ENCODE measurements at places on chromosomes 3 and 15.

DNA sequence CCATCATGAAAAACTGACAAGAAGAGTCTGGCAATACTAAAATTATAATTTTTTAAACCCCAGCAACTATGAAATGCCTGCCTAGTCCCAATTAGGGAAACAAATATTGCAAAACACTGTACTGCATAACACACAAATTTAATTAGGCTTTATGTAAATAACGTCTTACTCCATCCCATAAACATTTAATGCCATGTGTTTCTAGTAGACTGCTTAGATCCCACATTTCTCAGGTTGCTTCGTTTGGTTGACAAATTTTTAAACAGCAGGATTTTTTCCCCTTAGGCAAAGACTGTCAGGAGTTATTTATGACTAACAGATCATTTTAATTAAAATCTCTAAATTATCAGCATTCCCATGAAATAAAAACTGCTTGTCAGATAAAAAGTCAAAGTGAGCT is 29.9 kb downstream of the EIF2AK4 start:
- no peaks in the 10 kb centered on the region for H3K27me3 ChIP-seq
- H3K27ac ChIP-seq, result no peak overlapping the region
- DNase-seq, result no peak
- no peaks in the 10 kb centered on the region for H3K36me3 ChIP-seq

DNA sequence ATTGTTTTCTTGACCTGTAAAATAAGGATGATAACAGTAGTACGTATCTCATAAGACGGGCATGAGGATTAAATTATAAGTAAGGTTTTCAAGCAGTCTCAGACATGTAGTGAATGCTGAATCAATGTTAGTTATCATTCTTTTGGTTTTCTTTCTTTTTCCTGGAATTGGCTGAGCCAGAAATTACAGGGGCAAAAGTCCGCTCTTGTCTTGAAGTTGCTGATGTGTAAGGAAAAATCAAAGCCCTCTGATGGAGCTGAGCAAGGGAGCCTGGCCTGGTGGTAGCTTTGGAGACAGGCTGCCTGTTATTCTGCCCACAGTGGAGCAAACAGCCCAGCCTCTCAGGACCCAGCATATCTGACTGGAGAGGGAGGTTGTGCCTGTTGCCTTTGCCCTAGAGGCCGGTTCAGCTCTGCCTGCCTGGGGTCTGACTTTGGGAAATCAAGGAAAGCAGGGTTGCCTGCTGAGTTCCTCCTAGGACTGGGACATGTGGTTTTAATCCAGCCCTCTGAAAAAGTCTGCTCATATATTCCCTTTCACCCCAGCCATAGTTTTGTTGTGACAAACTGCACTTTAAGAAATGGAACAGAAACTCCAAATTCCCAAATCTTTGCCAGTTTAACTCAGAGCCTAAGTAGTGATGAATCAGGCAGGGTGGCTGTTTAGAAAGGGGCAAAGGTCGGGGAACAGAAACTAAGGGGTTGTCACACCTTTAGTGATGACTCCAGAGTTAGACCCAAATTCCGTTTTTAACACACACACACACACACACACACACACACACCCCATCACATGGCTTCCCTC is 40.1 kb downstream of the GASK1A start:
- peaks cover 2% of the 10 kb centered on the region for H3K4me1 ChIP-seq
- H3K27me3 ChIP-seq, result no peaks in the 10 kb centered on the region
- no peak overlapping the region for H3K4me3 ChIP-seq
- H3K27ac ChIP-seq, result no peak overlapping the region

GRCh38 chr3:63931290-63931689 is 19.1 kb upstream of the SCAANT1 start:
- H3K27me3 ChIP-seq, result no peaks in the 10 kb centered on the region
- peaks cover 2% of the 10 kb centered on the region for H3K4me1 ChIP-seq
- H3K36me3 ChIP-seq, result no peaks in the 10 kb centered on the region
- peak; percentile 59 for DNase-seq
- no peak overlapping the region for H3K4me3 ChIP-seq

GRCh38 chr15:38201714-38202113 is 50.9 kb upstream of the SPRED1 start:
- H3K36me3 ChIP-seq, result no peaks in the 10 kb centered on the region
- H3K4me1 ChIP-seq, result no peaks in the 10 kb centered on the region
- no peak for DNase-seq
- no peak overlapping the region for H3K27ac ChIP-seq
- no peaks in the 10 kb centered on the region for H3K27me3 ChIP-seq

GRCh38 chr3:22012471-22012870 is 261.5 kb upstream of the ZNF385D start:
- H3K27me3 ChIP-seq, result no peaks in the 10 kb centered on the region
- no peaks in the 10 kb centered on the region for H3K36me3 ChIP-seq
- no peak overlapping the region for H3K4me3 ChIP-seq

GRCh38 chr3:13192471-13193213 is 119.4 kb upstream of the IQSEC1 start:
- H3K27me3 ChIP-seq, result no peaks in the 10 kb centered on the region
- H3K36me3 ChIP-seq, result no peaks in the 10 kb centered on the region
- no peaks in the 10 kb centered on the region for H3K4me1 ChIP-seq
- H3K27ac ChIP-seq, result no peak overlapping the region
- DNase-seq, result peak; percentile 30

- DNase-seq, result no peak
- no peak overlapping the region for H3K4me3 ChIP-seq
- H3K27me3 ChIP-seq, result no peaks in the 10 kb centered on the region
Observed at GRCh38 chr3:195821403-195822130, 9.8 kb upstream of the MUC4 start.

Data from mesendoderm (in vitro differentiated cells).